Pancreas (tissue), 10 donors: ENCODE measurements at places on chromosomes 3 and 15. TPM values are rescaled to one million over a fixed set of nuclear protein-coding genes. Genes with fewer than 3 reads are reported as not detected.

SERF2 gene
- total RNA-seq, result 380 TPM

GOLGA8J gene
- not detected for total RNA-seq

DAZL gene
- not detected for total RNA-seq

C2CD4A gene
- total RNA-seq, result 3.6 TPM

GRCh38 chr3:163132111-163132510 is 1635.5 kb downstream of the OTOL1 start:
- no peaks in the 10 kb centered on the region for H3K36me3 ChIP-seq
- no peaks in the 10 kb centered on the region for H3K27me3 ChIP-seq
- no peaks in the 10 kb centered on the region for H3K4me1 ChIP-seq
- no peak overlapping the region for H3K4me3 ChIP-seq
- DNase-seq, result no peak

GRCh38 chr15:41648770-41649169 is 11.4 kb upstream of the MGA start:
- peaks cover 6% of the 10 kb centered on the region for H3K4me1 ChIP-seq
- H3K27me3 ChIP-seq, result no peaks in the 10 kb centered on the region
- H3K27ac ChIP-seq, result no peak overlapping the region
- H3K4me3 ChIP-seq, result no peak overlapping the region

DNA sequence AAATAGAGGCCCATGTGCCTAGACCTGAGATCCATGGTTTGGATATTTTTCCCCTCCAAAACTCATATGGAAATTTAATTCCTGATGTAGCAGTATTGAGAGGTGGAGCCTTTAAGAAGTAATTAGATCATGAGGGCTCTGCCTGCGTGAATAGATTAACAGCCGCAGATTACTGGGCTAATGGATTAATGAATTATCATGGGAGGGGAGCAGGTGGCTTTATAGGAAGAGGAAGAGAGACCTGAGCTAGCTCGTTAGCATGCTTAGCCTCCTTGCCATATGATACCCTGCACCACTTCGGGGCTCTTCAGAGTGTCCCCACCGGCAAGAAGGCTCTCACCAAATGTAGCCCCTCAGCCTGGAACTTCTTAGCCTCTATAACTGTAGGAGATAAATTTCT is 15.8 kb downstream of the ARHGEF26 start:
- H3K4me1 ChIP-seq, result peaks cover 15% of the 10 kb centered on the region
- no peak overlapping the region for H3K27ac ChIP-seq
- DNase-seq, result no peak
- H3K36me3 ChIP-seq, result no peaks in the 10 kb centered on the region
- H3K4me3 ChIP-seq, result no peak overlapping the region
- no peaks in the 10 kb centered on the region for H3K27me3 ChIP-seq

DNA sequence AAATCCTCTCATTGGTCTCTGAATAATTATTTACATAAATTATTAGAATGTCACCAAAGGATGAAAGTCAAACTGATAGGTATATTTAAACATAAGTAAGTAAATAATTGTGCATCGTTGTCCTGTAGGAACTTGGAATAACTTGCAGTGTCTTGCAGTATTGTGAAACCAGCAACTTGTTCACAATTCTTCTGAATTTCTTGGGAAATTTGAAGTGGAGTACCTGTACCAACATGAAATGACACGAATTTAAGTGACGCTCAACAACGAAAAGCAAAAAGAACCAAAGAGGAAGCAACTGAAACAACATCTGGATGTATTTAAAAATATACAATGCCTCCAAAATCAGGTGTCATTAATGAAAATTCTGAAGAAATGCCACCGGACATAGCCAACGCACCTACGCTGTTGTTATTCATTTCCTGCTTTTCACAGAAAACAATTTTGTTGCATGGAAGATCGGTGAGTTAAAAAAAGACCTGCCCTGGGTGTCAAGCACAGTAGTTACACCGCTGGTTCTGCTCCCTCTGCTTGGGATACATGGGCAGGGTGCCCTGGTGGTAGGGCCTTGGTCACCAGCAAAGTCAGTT is 112.5 kb downstream of the RPLP1 start:
- H3K4me3 ChIP-seq, result no peak overlapping the region
- no peak overlapping the region for H3K27ac ChIP-seq
- DNase-seq, result no peak

DNA sequence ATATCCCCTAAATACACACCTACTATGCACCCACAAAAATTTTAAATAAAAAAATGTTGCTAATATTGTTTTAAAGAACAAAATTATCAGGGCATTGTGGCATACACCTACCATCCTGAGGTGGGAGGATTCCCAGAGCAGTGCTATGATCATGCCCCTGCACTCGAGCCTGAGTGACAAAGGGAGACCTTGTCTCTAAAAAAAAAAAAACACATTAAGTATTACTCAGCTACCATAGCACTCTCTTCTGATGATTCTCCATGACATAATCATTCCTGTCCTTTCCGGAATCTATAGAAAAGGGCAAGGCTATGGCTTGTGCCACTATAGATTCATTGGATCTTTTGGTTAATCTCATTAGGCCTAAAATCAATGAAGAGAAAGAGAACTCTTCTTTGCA is 77.4 kb downstream of the ACAP2 start:
- no peaks in the 10 kb centered on the region for H3K27me3 ChIP-seq
- no peaks in the 10 kb centered on the region for H3K4me1 ChIP-seq
- H3K27ac ChIP-seq, result no peak overlapping the region
- DNase-seq, result no peak

- no peak for DNase-seq
- peaks cover 3% of the 10 kb centered on the region for H3K36me3 ChIP-seq
- no peak overlapping the region for H3K4me3 ChIP-seq
- H3K27ac ChIP-seq, result no peak overlapping the region
- no peaks in the 10 kb centered on the region for H3K27me3 ChIP-seq
Measured at GRCh38 chr15:55224892-55225291, 28.2 kb upstream of the RSL24D1 start.
